NCI-H2029 treated with DMSO at 0.1 percent for 48 hours (cell line): ENCODE measurements at places on chromosomes 12 and 14.

DNA sequence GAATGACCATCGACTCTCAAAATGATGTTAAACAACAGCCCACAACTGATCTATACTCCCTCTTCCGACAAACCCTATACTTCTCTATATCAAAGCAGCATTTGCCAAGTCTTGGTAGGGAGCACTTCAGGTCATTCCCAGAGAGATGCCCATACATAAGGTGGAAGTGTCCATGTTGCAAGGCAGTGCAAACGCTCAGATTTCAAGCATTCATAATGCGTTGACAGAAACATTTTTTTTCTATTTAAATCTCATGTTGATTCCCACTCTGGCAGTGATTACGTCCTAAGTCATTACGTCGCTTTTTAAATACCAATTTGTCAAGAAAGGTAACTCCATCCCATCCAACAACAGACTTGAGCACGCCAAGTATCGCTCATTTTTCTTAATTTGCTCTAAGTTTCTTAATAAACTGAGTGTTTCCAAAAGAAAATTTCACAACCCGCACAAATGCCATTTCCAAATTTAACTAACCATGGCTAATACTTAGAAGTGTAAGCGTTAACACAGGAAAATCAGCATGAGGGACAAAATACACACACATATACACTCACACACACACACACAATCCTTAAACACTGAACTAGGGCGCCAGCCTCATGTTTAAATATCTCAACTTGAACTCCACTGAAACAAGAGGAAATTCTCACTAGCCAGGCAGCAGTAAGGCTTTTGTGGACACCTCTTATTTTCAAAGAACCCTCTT, 1.1 kb downstream of the GXYLT1 start:
- no peak for DNase-seq

GRCh38 chr12:108090107-108090899, 38.8 kb upstream of the WSCD2 start:
- no peak for DNase-seq

DNA sequence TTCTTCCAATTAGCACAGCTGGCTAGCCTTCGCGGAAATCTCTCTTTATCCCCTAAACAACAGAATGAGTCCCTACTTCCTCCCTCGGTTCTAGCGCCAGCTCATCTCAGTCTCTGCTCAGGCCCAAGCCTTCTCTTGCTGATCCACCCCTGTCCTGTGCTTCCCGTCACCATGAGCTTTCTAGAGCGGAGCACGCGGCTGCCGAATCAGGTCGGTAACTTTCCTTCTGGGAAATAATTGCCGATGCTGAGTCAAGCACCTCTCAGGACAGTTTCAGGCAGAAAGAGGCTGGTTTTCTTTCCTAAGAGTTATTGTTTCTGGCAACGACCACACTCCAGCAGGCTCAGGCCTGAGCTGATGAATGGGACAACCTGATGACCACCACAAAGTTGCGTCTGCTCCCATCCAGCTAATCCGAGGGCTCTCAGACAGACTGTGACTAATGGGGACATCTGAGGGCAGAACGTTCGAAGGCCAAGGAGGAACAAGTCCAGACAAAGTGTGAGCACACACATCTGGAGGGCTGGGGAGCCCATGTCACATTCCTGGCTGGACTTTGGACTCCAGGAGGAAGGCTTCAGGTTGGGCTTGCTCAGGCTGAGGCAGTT, 13.6 kb upstream of the GPR68 start:
- no peak for DNase-seq

GRCh38 chr12:46522071-46522470, 149.5 kb upstream of the SLC38A2 start:
- no peak for DNase-seq

DNA sequence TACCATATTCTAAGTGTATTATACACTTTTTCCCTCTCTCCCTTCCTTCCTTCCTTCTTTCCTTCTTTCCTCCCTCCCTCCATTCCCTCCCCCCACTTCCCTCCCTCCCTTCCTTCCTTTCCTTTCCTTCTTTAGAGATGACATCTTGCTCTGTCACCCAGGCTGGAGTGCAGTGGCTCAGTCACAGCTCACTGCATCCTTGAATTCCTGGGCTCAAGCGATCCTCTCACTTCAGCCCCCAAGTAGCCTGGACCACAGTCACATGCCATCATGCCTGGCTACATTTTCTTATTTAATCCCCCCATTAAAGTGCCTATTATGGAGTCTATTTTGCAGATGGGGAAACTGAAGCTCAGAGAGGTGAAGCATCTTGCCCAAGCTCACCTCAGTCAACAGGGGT, 55.0 kb downstream of the SVOP start:
- DNase-seq = no peak

- DNase-seq = no peak
Observed at GRCh38 chr12:124027753-124028554, 54.9 kb downstream of the ZNF664 start.

DNA sequence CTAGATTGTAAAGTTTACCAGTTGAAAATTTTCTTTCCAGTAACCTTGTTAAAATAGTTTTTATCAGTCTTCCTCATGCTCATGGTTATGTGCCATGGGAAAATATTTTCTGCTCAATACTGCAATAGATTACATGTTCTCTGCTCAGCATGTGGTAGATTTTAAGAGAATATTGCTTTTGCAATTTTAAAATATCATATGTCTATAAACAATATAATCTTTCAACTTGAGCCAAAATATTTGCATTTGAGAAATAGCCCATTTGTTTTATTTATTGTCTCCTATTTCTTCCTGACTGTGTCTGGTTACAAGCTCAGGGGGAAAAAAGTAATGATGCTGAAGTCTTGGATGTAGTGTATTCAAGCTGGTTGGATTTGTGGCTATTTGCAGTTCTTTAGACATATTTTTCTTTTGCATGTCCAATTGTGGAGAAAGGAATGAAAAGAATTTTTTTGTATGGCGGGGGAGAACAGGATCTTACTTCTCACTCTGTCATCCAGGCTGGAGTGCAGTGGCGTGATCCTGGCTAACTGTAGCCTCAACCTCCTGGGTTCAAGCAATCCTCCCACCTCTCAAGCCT, 342.6 kb upstream of the NAV3 start:
- no peak for DNase-seq

DNA sequence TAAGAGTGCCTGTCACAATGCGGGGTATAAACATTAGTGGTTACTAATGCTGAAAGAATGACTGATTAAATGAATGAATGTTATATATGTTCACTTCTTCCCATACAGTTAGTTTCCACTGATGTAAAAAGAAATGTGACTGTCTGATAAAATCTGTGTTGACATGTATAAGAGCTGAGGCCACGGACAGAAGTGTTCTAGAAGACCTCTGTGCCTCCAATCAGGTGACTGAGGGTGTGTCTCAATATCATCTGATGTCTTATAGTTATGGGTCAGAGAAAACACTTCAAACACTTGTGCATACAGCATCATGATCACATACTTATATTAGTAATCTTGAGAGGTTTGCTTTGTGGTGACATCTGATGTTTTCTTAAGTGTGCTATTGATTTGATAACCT, 183.4 kb downstream of the TTC7B start:
- DNase-seq = no peak

GRCh38 chr12:119409043-119409442, 74.5 kb downstream of the CCDC60 start:
- no peak for DNase-seq

DNA sequence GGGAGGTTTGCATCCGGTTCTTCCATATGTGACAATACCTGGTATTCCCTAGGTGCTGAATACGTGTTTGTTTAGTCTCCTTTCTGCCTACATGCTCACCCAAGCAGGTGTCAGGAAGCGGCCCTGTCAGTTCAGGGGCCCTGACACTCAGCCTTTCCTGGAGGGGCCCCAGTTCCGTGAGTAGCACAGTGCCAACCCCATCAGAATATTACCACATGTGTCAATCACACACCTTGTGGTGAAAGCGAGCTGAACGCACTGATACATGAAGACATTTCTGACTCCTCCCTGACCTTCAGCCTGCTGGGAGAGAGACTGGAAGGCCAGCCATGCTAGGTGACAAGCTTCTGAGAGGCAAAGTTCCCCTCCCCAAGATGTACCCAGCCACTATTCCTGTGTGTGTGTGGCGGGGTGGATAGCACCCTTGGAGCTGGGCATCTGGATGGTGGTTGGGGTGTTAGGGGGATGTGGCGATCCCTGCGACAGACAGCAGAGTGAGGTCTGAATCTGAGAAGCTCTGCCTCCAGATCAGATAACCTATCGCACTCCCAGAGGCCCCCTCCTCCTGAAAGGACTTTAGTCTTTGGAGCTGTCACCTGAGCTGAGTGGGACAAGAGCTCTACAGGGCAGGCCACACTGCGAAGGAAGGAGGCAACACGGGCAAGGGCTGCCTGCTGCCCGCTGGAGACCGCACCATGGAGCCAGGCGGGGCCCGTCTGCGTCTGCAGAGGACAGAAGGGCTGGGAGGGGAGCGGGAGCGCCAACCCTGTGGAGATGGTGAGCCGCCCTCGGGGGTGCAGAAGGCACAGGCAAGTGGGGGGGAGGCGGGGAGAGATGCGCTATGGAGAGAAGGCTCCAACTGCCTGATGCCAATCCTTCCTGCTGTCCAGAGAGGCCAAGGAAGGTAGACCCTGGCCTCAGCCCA, at the start of gene SOAT2:
Gene SOAT2, plus strand, starts transcription at position 604 of the 925 bp plus-strand sequence. Its CDS starts 92 bp downstream, at position 696.
- no peak for DNase-seq

GRCh38 chr12:123983822-123984485, 10.9 kb downstream of the ZNF664 start:
- DNase-seq = no peak

- no peak for DNase-seq
Observed at GRCh38 chr12:67692135-67692534, 43.6 kb downstream of the DYRK2 start.

DNA sequence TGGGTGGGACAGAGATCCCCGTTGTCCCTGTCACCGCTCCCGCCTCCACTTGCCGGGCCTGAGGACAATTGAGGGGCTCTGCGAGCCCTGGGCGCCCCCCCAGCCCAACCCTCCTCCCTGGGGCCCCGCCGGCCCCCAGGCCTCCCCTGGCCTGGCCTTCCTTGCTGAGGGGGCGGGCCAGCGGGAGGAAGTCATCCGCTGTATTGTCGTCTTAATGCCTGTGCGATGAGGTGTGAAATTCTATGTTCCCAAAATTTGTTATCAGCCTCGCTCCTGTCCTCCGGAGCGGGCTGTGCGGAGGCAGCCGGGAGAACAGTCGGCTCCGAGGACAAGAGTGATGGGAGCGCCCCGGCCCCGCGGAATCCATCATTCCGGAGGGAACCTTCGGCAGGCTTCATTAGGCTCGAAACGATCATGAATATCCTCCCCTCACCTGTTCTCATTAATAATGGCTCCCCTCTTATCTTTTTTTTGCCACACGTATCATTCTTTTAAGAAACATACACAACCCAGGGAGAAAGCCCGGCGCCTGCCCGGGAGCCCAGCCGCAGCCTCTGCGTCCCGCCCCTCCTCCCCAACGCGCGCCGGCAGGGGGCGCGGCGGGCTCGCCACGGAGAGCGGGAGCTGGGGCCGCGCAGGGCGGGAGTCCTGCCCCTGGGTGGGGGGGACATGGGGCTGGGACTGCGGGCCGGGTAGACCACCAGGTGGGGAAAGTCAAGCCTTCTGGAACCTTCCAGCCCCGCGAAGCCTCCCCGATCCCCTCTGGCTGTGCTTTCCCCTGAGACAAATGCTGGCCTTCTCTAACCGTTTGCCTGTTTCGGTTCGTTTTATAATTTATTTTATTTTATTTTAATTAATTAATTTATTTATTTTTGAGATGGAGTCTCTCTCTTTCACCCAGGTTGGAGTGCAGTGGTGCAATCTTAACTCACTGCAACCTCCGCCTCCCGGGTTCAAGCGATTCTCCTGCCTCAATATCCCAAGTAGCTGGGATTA, 17.1 kb upstream of the DLK1 start:
- no peak for DNase-seq

DNA sequence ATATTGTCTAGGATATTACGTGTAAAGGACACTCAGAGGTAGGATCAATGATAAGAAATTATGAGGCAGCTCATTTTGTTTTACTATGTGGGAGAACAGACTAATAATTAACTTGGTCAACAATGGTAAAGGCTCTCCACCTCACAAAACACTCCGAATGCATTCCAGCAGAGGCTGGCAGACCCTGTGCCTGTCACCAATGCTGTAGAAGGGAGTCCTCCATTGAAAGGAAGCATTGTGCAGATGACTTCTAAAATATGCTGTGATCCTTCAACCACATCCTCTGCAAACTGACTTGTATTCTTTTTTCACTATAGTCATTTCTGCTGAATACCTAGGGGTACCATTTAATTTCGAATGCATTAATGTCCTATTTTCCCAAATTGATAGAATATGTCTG, 119.6 kb upstream of the EEA1 start:
- DNase-seq = no peak

DNA sequence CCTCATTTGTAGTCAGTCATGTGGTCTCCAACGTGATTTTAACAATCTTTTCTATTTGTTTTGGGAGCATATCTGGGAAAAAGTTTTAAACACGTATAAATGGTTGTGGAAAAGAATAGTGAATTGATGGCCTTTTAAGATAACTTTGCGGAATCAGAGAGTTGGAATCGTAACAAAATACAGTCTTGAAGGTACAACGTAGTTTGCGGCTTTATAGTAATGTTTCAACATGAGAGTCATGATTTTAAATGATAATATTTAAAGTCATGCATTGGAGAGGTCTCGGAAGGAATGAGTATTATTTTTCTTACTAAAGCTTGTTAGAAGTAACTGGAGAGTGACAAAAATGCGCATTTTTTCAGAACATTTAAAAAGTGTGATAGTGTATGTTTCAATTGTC, 1.6 kb downstream of the AEBP2 start:
- no peak for DNase-seq

DNA sequence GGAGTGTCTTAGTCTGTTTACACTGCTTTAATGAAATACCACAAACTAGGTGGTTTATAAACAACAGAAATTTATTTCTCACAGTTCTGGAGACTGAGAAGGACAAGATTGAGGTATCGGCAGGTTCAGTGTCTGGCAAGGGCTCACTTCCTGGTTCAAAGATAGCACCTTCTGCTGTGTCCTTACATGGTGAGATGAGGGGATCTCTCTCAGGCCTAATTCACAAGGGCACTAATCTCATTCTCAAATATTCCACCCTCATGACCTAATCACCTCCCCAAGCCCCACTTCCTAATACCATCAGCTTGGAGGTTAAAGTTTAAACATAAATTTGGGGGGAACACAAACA, 35.0 kb upstream of the PLEK2 start:
- DNase-seq = peak; percentile 8

- no peak for DNase-seq
Observed at GRCh38 chr12:85130646-85131045, 94.5 kb downstream of the LRRIQ1 start.

DNA sequence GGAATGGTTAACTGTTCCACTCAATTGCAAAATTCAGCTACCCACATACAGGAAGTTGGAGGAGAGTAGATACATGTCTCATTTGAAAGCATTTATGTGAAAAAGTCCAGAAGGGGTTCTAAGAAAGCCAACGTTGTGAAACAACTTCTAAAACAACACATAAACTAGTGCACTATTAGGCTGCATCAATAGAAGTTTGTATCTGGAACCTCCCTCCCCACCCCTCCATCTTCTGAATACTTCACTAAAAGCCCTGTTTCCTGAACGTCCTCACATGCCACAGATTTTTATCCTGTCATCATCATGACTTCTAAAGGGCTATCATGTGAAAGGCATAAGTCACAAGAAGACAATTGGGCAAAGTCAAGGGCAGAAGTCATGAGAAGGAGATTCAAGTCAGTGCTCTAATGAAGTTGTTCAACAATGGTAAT, 5.5 kb downstream of the KRT79 start:
- DNase-seq = no peak
